Activated T-helper 1 cell treated with anti-CD3 and anti-CD28 coated beads, Interleukin-2, amount 50 U/mL, for 16 hours (primary cell): ENCODE measurements at places on chromosomes 2 and 18.

- no peak for DNase-seq
These were observed 94.6 kb downstream of the LDLRAD4 start for GRCh38 chr18:13313006-13313686.

DNA sequence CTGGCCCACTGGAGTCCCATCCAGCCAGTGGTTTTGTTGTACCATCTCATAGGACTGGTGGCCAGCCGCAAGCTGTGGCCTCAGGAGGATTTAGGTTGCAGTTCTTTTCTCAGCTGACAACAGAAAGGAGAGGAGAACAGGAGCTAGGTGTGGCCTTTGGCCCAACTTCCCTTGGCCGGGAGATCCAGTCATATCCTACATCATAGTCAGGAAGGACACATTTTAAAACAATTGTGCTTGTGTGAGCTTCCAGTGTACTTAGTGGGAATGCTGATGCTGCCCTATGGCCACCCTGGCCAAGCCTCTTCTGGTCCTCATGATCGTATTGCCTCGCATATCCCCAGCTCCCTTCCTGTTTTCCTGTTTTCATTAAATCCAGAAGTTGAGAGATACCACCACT lies 98.1 kb downstream of the WDSUB1 start:
- no peak for DNase-seq

DNA sequence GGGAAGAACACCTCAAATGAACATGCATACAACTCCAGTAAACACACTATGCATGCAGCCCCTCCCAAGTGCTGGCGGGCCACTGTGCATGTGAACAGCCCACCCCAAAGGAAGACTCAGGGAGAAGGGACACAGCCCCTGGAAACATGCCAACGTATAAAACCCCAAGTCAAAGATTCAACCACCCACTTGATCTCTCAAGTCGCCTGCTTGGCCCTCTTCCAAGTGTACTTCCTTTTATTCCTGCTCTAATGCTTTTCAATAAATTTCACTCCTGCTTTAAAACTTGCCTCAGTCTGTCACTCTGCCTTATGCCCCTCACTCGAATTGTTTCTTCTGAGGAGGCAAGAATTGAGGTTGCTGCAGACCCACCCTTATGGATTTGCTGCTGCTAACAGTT lies 139.1 kb downstream of the C1D start:
- DNase-seq = no peak

- DNase-seq = no peak
These were observed 179.4 kb downstream of the DOK6 start for GRCh38 chr18:69580107-69580506.

GRCh38 chr2:128491692-128492244 lies 173.1 kb upstream of the HS6ST1 start:
- no peak for DNase-seq

DNA sequence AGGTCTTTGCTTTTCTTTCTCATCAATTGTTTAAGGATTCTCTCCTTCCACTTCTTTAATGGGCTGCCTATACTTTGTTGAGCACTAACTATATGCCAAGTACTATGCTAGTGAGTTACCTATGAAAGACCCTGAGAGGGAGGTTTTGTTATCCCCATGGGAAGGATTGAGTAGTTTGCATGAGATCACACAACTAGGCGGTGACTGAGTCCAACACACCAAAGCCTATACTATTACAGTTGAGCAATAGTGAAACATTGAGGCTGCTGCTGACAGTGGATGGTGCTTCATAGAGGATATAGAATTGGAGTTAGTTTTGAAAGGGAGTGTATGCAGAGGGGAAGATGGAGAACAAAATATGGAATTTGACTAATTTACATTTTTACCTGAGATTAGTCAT lies 15.8 kb downstream of the NABP1 start:
- no peak for DNase-seq

DNA sequence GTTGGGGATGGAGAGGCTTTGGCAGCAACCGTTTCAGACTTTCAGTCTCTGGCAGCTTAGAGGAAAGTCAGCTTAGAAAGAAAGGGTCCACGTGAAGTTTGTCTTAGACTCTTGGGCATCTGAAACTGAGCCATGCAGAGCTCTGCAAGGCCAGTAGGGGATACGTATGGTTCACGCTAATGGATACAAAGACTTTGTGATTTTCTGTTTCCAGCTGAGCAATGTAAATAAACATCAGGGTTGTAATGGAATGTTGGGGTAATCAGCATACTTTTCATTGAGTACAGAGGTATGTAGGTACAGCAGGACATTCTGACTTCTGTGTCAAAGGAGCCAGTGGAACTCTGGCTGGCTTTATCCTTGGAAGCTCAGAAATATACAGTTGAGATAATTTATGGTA lies 31.0 kb downstream of the RALB start:
- no peak for DNase-seq

DNA sequence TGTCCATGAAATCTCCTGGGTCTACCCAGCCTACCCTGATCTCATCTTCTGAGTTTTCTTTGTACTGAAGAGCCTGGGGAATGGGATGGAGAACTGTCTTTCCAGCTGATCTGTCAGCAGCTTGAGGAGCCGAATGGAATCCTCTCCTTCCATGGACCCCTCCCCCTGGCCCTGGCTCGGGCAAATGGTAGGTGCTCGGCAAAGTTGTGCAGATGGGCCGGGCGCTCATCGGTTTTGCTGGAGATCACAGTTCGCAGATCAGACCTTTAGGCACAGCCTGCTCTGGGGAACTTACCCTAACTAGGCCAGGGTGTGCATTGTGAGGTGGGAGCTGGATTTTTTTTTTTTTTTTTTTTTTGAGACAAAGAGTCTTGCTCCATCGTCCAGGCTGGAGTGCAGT lies 40.4 kb downstream of the LCT start:
- DNase-seq = no peak

GRCh38 chr2:143901185-143901842 lies 618.6 kb downstream of the ZEB2 start:
- no peak for DNase-seq

DNA sequence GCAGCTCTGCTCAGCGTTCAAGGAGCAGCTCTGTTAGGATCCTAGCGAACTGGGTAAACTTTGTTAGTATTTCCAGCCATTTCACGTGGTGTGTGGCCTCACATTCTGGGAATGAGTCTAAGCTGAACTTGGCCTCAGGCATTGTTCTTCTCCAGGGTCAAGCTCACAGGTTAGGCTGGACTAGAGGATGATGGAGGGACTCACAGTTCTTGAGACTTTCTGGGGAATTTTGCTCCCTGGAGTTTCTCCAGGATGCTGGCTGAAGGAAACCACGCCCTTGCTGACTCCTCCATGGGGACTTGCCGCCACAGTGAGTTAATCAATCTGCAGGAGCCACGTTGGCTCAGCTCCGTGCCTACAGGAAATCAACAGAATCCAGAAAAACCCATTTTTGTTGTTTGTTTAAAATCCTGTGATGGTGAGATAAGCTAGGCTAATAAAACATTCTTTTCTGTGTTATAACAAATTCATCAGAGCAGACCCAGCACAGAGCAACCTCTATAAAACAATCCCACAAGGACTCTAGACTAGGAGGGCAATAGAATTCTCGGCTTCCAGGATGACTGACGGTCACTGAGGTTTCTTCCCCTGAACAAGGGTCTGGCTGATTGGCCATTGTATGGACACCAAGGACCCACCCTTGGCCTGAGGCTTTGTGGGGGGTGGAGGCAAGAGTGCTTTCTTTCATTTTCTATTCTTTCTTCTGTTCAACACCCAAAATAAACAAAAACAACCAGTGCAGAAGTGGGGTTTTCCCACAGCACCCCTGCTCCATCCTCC lies 12.6 kb downstream of the CNDP1 start:
- no peak for DNase-seq

DNA sequence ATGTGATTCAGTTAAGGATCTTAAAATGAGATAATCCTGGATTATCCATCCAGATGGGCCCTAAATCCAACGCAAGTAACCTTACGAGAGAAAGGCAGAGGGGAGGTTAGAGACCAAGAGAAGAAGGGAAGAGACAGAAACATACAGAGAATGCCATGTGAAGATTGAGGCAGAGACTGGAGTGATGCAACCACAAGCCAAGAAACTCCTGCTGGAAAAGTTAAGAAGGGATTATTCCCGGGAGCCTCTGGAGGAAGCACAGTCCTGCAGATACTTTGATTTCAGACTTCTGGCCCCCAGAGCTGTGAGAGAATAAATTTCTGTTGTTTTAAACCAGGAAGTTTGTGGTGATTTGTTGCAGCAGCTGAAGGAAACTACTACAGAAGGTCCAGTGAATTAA lies 992.7 kb downstream of the BCL11A start:
- no peak for DNase-seq

DNA sequence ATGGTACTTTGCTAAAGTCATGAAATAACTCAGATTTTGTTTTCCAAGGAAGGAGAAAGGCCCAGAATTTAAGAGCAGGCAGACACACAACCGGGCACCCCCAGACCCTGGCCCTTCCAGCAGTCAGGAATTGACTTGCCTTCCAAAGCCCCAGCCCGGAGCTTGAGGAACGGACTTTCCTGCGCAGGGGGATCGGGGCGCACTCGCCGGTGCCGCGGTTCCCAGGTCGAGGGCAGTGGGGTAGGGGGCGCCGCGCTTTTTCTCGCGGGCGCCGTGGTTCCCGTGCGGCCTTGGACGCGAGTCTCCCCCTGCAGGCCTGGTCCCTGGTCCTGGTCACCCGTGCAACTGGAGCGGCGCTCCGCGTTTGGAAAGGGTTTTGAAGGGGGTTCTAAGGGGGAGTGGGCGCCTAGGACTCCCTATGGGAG lies 1.2 kb downstream of the ZNF236 start:
- no peak for DNase-seq

GRCh38 chr18:21548647-21549046 lies 51.9 kb downstream of the ESCO1 start:
- no peak for DNase-seq

GRCh38 chr2:236702657-236703372 lies 133.2 kb downstream of the ACKR3 start:
- no peak for DNase-seq

DNA sequence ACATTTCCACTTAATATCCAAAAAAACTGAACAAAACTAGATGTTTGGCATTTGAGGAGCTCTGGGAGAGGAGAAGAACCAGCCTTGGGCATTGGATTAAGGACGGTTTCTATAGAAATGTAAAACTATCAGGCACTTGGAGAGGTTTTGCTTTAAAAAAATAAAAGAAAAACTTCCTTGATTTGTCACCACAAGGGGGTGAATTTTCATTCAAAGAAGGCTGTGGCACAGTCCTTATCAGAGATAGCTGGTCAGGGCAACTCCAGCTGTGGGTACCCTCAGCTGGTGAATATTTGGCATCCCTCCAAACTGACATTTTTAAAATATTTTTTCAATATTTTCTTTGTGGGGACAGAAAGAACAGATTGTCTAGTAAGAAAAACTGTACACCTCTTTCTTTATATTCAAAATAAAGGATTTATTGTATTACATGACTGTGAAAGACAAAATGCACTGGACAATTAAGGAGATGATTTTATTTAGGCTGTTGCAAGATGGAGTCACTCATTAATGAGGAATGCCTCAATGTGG lies 46.1 kb upstream of the TBC1D8 start:
- no peak for DNase-seq

- DNase-seq = no peak
These were observed 189.8 kb downstream of the SNTG2 start for GRCh38 chr2:1140389-1141003.

DNA sequence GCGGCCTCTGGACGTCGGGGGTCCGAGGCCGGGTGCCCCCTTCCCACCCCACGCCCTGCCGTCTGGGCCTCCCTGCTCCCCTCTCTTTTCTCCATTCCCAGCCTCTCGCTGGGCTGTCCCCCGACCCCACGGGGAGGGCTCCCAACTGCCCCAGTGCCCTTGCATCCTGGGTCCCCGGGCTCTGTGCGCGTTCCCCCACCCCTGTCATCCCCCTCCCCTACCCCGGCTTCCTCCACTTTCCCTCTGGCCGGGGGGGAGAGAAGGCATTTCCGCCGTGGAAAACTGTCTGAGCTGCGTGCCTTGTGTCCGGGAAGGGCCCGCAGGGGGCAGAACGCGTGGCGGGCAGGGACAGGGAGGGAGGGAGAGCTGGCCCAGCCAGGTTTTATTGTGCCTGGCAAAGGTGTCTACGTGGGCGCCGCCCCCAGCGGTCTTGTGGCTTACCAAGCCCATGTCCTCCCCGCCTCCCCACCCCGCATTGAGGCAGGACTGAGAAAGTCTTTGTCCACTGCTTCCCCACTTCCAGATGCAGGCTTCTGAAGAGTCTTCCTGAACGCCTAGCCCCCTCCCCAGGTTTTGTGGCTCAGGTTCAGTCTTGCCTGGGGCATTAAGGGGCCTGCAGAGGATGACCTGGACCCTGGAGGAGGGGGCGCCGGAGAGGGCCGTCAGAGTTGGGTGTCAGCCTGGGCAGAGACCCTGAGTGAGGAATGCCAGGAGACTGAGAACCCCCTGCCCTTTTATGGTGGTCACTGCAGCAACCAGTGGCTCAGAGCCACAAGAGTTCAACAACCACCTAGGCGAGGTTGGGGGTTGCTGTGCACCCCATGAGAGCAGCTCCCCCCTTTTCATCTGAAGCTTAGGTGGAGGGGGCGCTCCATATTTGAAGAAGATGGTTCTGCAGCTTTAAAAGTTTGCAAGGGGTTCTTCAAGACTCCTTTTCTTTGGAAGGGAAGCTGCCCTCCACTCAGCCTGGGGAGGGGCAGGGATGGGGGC lies 1.3 kb downstream of the ITM2C start:
- DNase-seq = no peak

DNA sequence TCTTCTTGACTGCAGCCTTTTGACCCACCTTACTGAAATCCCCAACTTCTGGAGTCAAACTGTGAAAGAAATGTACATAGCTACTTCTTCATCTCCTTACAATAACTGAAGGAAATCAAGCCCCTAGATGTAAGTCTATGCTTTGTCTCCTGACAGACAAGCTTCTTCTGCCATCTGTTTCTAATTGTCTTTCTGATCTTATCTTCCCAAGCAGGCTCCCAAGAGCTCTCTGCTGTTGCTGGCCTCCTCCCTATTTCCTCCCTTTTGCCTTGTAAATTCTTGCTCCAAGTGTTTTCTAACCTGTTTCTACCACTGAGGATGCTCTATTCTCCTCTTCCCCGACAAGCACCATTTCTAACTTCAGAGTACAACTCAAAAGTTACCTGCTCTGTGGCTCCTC lies 77.4 kb upstream of the OSR1 start:
- no peak for DNase-seq

- DNase-seq = no peak
These were observed 7.4 kb upstream of the NTSR2 start for GRCh38 chr2:11677136-11678055.

GRCh38 chr18:44823782-44824181 lies 143.1 kb downstream of the SETBP1 start:
- no peak for DNase-seq

GRCh38 chr18:43917520-43917919 lies 640.2 kb upstream of the SYT4 start:
- no peak for DNase-seq

DNA sequence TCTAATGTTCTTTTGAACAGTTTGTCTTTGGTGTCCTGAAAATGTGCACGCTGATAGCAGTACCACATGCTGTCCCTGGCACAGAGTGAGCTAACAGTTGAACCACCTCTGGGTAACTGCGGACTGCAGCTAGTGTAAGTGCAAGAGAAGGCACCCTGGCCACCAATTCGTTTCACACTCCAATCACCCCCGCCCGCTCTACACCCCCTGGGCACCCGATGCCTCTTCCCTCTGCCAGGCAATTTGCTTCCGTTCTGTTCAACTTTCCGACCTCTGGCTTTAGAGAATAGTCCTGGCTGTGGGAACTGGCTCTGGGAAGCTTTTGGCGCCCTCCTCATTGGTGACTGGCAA lies 1.4 kb downstream of the DOCK10 start:
- peak; percentile 18 for DNase-seq

- no peak for DNase-seq
These were observed 40.5 kb upstream of the EFHD1 start for GRCh38 chr2:232592772-232593395.
